ENCODE measurements at places on chromosomes 13 and 19.

DNA sequence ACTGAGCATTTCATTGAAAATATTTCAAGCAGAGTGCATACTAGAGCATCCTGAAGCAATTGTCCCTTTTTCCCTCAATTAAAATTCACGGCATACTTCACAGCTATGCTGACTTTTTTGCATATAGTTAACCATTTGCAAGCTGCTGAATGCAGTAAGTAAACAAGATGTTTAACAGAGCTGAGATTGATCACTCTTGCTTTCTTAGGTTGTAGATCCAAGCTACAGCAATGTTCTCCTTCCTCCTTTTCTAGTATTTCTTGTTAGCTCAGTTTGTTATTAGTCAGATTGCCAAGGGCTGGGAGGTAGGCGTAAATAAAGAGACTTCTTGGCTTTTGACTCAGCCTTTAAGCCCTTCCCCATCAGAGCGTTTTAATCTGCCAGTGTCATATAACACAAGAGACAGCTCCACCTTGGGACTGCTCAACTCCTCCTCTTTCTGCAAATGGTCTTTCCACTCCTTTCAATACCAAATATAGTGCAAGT, at the start of gene SLITRK6:
SLITRK6 (minus strand) TSS at position 323 of the 486 bp plus-strand sequence. CDS start 2,911 bp downstream, outside the sequence.
- peak; percentile 62 for DNase-seq

GRCh38 chr13:72317346-72318109, 409.9 kb downstream of the MZT1 start:
- no peak for DNase-seq

- DNase-seq: peak; percentile 68
Measured at GRCh38 chr19:4057931-4058692, 8.6 kb downstream of the ZBTB7A start.

GRCh38 chr13:81058916-81059290, 718.0 kb upstream of the SPRY2 start:
- DNase-seq: no peak

DNA sequence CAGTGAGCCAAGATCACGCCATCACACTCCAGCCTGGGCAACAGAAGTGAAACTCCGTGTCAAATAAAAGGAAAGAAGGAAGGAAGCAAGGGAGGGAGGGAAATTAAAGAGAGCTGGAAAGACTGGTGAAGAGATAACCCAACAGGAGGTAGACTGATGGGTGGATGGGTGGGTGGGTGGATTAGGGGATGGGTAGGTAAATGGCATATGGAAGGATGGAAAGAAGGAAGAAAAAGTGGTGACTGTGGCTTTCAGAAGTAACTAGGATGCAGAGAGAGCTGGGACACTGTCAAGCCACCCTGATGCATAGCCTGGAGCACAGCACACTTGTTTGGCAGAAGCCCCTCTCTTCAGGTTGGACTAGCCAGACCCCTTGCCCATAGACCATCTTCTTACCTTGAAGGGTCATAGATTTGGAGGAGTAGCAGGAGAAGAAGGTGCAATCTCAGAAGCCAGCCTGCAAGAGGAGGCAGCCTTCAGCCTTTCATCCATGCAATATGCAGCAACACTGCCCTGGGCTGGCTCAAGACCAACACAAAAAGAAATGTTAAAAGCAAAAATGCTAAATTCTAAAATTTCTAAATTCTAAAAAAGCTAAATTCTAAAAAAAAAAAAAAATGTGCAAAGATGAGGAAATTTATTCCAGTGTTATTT, 5.1 kb downstream of the IQCN start:
- DNase-seq: no peak

GRCh38 chr13:74904556-74904955, 577.4 kb downstream of the TBC1D4 start:
- no peak for DNase-seq

GRCh38 chr13:112066624-112067004, 335 bp upstream of the SOX1 start:
- DNase-seq: no peak

DNA sequence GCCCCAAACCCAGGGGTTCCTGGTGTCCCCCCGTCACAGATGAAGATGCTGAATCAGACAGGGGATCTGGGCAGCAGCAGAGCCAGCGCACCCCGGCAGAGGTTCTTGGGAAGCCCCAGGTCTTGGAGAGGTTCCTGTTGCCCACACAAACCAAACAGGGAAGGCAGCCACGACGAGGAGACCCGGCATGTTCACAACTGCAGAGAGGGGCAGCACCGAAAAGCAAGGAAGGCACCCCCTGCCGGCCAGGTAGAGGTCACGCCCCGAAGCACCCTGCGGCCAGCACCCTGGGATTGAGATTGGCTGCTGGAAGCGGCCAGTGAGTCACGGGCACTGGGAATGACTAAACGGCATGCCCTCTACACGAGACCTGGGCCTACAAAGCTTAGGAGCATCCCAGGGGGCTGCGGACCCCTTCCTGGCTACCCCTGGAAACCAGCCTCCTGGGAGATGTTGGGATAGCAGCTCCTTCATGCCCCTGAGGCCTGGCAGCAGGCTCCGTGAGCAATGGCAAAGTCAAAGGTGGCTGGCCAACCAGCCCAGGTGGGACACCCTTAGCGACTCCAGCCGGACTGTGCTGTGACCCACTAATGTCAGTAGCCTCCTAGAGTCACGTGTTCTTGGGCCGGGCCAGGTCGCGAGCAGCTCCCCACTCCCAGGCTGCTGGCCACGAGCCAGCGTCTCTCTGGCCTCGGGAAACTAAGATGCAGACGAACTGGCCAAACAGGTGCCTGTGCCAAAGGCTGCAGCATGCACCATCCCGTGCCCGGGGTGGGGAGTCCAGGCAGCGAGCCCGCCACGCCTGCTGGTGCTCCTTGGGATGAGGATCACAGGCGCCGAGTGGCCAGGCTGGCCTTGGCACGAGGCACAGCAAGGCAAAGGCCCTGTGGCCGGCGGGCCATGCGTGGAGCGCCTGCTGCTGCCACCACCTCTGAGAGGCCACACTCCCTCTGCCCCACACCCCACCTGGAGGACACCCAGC, 43.2 kb downstream of the MLLT1 start:
- no peak for DNase-seq

DNA sequence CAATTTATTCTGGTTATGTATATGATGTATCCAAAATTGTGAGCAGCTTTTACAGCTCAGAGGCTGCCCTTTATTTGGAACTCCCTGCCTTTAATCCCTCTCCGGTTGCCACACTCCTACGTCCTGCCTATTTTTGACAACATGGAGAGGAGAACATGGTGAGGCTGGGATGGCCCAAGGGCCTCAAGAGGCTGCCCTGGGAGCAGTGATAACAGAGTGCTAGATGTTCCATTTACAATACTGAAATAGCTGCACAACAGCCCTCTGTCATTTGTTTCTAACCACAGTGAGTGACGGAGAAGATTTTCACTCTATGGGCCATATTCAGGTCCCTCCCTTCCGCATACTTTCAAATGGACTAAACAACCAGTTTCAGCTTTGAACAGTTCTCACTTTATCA, 33.4 kb downstream of the STARD13 start:
- no peak for DNase-seq
